ENCODE measurements at places on chromosomes 11 and 22. TPM values are rescaled to one million over a fixed set of nuclear protein-coding genes. Genes with fewer than 3 reads are reported as not detected.

DNA sequence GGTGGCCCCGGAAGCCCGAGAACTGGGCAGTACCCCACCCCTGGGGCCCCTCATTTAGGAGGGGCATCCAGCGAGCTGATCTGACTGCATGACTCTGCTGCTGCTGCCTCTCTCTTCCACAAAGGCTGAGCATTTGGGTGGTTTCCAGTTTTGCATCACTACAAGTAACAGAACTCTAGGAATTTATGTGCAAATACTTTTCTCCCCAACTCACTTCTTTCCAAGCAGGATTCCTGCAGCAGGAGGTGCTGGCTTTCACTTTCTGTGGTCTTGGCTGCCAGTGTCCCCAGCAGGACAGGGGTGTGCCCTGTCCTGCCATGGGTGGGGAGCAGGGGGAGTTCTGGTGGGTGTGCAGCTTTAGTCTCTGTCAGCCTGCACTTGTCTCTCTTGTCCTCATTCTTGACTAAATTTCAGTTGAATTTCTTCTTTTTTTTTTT is 21.2 kb downstream of the UPB1 start:
- no peak for DNase-seq

DNA sequence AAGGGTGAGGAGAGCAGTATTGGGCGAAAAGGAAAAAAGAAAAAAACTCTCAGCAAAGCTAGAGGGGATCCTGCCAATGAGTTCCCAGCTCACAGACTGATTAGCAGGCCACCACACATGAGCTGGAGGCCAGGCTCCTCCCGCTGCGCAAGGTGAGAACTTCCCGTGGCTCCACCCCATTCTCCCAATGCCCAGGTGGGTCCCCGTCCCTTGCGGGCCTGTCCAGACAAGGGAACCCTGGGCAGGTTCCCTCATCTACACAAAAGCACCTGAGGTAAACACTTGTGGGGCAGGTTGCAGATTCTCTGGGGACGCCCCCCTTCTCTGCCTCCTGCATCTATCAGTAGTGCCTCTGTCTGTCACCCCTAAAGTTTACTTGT is 46.5 kb downstream of the CDPF1 start:
- peak; percentile 72 for DNase-seq

ST14 gene
- total RNA-seq = 260 TPM

- no peak for DNase-seq
Measured at GRCh38 chr22:46860562-46860961, 98.1 kb downstream of the TBC1D22A start.

- DNase-seq = no peak
Measured at GRCh38 chr11:74923125-74923524, 25.8 kb downstream of the XRRA1 start.

GAS2 gene
- 2.0 TPM for total RNA-seq

KRTAP5-1 gene
- total RNA-seq = not detected

ZW10 gene
- 12.3 TPM for total RNA-seq

OR6A2 gene
- 0.29 TPM for total RNA-seq

DNA sequence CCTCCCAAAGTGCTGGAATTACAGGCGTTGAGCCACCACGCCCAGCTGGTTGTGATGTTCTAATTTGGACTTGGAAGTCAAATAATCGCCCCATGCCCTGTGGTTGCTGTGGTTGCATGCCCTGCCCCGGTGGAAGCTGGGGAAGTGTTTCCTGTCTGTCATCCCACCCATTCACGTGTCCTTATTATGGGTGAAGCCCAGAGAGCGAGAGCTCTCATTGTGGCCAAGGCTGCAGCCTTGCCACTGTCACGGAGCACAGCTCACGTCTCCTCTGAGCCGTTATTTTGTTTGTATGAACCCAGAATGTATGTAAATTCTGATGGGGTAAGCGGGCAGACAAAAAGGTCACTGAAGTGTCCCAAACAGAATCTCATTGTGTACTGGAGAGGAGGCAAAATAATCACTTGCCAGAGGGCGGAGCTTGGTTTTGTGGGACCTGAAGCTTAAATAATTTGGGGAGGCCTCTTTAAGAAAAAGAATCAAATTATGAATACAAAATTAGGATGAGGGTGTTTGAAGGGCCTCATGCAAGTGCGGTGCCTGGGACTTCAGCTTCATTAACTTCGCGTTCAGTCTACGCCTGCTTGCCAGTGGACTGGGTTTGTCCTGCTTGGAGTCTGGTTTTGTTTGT is 25.8 kb upstream of the TREH start:
- DNase-seq = no peak

DGCR2 gene
- total RNA-seq = 79.8 TPM

GRCh38 chr11:34774604-34775003 is 141.6 kb downstream of the APIP start:
- no peak for DNase-seq

- DNase-seq = no peak
Measured at GRCh38 chr22:16783930-16784354, 41.3 kb downstream of the XKR3 start.

FAM111B gene
- total RNA-seq = 1.8 TPM

GRCh38 chr11:31441296-31441695 is 68.1 kb downstream of the IMMP1L start:
- no peak for DNase-seq

APBB1 gene
- 64.7 TPM for total RNA-seq

Measured in mucosa of descending colon (tissue), 3 donors.